ENCODE measurements at places on chromosomes 4 and X.

- DNase-seq, result no peak
These were observed 165.6 kb upstream of the S100G start for GRCh38 chrX:16484338-16484737.

- DNase-seq, result no peak
These were observed 422.2 kb downstream of the GABRG1 start for GRCh38 chr4:45701621-45702020.

- no peak for DNase-seq
These were observed 147.1 kb downstream of the NHS start for GRCh38 chrX:17521871-17522693.

DNA sequence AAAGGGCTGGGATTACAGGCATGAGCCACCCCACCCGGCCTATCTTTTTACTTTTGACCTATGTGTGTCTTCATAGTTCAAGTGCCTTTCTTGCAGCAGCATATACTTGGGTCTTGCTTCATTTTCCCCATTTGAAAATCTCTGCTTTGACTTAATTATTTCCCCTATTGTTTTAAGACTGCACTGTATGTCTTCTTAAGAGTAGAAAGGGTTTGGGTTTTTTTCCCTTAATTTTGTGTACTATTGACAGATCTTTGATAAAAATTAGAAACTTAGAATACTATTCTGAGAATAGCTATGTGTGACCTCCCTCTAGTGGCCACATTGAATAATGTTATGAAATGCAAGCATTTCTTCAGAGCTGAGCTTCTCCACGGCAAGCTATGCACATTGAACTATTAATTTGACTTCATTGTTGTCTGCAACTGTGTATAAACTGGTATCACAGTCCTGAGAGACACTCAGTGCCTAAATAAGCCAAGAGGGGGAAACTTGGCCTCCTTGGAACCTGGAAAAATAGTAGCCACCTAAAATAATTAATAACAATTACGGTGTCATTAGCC, 8.7 kb upstream of the SLC25A4 start:
- DNase-seq, result no peak

- DNase-seq, result no peak
These were observed 189.1 kb downstream of the GPC3 start for GRCh38 chrX:133796282-133796681.

DNA sequence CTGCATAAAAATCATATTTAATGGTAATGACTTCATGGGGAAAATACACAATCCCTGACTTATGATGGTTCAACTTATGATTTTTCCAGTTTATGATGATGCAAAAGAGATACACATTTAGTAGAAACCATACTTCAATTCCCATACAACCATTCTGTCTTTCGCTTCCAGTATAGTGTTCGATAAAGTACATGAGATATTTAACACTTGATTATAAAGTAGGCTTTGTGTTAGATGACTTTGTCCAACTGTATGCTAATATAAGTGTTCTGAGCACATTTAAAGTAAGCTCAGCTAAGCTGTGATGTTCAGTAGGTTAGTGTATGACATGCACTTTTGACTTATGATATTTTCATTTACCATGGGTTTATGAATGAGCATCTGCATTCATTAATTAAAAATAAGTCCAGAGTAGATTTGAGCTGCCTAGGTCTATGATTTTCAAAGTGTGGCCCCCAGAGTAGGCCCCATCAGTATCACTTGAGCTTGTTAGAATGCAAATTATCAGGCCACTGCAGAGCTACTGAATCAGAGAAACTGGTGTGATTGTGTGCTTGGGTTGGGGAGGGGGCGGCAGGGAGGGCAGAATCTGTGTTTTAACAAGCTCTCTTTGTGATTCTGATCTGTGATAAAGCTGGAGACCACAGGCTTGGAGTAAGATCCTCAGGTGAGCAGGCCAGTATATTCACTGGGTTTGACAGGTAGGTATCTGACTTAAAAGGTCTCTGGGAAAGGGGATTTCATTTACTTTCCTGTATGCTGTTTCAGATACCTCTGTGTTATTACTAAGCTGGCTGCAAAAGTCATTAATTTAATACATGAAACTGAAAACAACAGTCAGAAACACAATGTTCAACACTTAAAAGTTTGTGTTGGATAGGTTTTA, 8.4 kb downstream of the ATP10D start:
- DNase-seq, result no peak

- DNase-seq, result no peak
These were observed 196.4 kb upstream of the MAGEB18 start for GRCh38 chrX:25941559-25942250.

- DNase-seq, result no peak
These were observed 270.7 kb downstream of the FBXW7 start for GRCh38 chr4:152265149-152265621.

DNA sequence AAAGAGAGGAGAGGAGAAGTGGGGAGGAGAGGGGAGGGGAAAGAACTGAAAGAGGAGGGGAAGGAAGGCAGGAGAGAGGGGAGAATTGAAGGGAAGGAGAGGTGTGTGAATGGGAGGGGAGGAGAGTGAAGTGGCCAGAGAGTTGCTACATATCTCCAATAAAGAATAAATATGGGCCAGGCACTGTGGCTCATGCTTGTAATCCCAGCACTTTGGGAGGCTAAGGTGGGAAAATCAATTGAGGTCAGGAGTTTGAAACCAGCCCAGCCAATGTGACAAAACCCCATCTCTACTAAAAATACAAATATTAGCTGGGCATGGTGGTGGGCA, 482.4 kb downstream of the NAF1 start:
- no peak for DNase-seq
